ENCODE measurements at places on chromosomes 16 and 17. TPM values are rescaled to one million over a fixed set of nuclear protein-coding genes. Genes with fewer than 3 reads are reported as not detected.
A peak's percentile ranks its signal among the peaks of the same experiment; 100 is the strongest.

DNA sequence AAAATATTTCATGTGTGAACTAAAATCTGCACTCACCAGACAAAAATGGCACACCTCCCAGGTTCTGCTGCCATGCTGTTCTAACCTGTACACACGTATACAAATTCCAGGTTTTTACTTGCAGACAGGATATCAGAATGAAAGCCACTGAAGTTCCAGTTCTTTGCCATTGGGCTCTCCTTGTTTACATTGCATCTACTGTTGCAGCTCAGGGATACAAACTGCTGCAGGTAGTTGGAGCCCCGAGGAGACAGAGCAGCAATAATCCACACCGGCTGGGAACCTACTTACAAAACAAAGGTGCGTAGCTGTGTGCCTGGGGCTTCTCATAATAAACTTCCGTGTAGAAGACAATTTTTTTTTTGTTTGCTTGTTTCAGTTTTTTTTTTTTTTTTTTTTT is 59.6 kb downstream of the HAPSTR1 start:
- no peak for DNase-seq

- no peak for DNase-seq
Observed at GRCh38 chr17:46803544-46803943, 14.9 kb downstream of the WNT3 start.

- peak; percentile 72 for DNase-seq
Observed at GRCh38 chr17:83177611-83178532, 98.5 kb downstream of the METRNL start.

DNA sequence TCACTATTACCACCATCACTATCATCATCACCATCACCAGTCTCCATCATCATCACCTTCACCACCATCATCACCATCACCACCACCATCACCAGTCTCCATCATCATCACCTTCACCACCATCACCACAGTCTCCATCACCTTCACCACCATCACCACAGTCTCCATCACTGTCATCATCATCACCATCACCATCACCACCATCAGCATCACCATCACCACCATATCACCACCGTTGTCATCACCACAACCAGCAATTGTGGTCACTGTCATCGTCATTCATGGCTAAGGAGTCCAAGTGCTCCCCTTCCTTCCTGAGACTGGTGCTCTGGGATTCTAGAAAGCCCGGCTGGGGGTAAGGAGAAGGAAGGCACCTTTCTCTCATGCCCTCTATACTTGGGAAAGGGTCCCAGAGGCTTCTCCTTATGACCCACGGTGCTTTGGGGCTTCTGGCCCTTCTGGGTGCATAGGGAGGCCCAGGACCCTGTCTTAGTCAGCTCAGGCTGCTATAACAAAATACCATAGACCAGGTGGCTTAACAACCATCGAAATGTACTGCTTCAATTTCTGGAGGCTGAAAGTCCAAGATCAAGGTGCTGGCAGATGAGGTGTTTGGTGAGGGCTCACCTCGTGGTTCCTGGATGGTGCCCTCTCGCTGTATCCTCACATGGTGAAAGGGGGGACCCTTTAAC is 93.4 kb upstream of the GSE1 start:
- no peak for DNase-seq

DNA sequence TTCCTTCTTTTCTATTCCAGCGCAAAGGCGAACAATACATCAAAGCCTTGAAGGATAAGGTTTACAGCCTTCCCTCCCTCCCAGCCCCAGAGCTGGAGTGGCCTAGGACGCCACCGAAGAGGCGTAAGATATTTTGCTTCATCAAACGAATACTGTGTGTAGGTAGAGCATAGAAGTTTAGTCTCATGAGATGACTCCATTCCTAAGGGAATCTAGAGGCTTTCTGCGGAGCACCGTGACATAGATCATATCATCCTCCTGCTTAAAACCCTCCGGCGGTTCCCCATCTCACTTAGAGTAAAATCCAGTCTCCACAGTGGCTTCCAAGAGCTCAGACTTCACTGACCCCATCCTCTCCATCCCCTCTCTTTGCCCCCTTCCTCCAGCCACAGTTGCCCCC is 191.9 kb downstream of the IRX3 start:
- no peak for DNase-seq

GRCh38 chr16:71259086-71259485 is 28.6 kb upstream of the HYDIN start:
- no peak for DNase-seq

DNA sequence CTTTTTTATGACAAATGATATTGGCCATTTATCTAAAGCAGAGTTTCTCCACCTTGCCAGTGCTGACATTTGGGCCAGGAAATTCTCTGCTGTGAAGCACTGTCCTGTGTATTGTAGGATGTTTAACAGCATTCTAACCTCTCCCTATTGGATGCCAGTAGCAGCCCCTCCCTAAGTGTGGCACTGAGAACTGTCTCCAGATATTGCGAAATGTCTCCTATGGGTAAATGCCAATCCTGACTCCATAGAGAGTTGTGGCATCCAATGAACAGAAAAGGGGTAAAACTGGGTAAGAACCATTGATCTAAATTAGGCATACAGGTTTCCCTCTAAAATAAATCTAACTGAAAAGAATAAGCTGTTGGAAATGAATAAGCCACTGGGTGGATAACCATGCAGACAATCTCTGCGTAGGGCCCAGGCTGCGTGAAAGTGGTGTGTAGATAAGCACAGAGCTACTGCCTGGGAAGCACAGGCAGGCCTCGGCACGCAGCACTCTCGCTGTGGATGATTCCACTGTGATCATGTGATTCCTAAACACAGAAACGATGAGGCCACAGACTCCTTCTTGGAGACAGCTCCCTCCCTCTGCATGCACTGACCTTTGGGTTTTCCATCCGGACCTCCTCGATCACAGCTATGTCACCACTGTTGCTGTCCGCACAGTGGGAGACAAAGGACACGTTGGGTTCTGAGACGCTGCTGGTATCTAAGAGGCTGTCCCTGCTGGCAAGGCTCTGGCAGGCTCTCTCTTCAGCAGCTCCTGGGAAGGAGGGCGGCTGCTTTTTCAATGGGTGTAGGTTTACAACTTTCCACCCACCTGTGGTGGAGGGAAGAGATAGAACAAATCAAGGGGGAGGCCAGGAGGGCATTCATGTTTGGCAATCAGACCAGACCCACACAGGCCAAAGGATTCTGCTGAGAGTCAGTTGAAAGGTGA is 44.1 kb downstream of the GTF3C1 start:
- no peak for DNase-seq

DNA sequence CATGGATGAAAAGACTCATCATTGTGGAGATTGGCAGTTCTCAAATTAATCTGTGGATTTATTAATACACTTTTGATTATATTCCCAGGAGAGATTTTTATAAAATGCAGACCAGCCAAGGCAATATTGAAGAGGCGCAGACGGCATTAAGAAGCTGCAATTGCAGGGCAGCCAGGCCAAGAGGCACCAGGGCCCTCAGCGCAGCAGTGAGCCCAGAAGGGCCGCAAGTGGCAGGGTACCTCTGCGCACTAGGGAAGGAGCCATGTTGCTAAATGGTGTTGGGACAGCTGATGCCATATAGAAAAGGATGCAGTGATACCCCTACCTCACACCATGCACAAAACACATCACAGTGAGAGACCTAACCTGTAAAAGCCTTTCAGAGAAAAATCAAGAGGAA is 36.6 kb upstream of the CHMP6 start:
- DNase-seq: peak; percentile 25

DNA sequence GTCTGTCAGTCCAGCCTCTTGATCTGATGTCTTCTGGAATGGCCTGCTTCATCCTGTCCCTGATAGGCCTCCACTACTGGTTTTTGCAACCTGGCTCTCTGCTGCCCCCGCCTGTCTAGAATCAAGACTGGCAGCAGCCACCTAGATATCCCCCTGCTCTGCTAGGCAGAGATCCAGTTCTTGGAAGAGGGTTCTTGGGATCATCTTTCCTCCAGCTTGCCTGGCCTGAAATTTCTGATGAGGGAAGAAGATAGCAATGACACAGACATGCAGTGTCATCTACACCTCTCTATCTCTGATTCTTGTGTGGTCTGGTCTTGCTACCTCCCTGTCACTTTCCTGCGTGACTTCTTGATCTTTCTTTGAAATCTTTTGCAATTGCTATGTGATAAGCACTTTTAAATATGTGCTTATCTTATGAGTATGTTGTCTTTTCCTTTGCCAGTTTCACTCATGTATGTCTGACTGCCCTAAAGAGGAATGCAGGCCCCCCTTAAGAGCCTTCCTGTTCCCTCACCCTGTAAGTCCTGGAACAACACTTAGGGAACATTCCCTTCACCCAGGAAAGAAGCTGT is 20.3 kb upstream of the NFATC3 start:
- DNase-seq: peak; percentile 86

The RAB40C gene
- total RNA-seq: 13.0 TPM

The BLMH gene
- total RNA-seq: 28.4 TPM

GRCh38 chr16:4994719-4995434 is 36.7 kb downstream of the SEC14L5 start:
- DNase-seq: no peak

DNA sequence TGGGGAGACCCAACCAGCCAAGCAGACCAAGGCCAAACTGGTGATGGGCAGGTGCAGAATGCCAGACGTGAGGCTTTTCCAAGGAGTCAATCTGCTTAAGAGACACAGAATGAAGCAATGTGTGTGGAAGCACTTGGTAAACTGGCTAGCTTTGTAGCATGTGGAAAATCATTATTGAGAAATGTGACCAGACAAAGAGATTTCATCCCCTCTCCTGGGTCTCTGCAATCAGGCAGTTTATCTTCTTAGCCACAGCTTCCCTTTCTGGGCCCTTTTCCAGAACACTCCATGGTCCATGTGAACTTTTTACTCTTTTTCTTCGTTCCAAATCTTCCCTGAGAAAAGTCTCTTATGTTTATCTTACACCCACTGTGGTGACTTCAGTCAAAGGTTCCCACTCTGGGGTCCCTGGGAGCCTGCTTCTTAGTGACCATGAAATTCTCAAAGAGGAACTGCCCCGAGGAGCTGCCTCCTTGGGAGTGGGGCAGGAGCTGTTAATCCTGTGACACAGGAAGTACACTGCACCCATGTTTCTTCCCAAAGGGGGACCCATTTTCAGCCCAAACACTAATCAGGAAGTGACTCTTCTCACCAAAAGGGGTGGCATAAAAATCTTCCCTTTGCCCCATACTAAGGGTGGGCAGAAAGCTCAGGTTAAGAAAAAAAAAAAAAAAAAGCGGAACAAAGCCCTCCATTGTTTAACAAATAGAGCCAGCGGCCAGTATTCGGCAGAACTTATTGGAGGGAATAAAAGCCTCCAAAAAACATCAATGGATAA is 346.2 kb upstream of the ASIC2 start:
- no peak for DNase-seq

The TP53TG3 gene
- not detected for total RNA-seq

DNA sequence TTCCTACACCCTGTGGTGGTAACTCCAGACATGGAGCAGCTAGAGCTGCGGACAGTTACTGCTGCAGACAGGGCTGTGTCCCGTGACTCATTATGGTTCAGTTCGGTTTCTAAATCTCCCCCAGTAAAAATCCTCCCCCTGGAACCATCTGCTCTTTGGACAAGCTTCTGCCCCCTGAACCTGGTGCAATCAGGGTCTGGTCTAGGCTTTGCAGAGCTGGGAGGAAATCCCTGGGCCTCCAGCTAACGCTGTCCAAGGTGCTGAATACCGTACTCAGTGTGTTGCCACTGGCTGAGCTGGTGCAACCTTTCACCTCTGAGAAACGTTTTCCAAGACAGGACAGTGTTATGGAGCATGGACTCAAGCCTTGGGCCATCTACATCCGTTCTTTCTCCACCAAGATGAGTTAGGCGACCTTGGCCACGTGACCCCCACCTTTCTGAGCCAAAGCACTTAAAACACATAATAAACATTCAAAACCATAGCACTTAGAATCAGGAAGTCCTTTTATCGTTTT is 142.0 kb downstream of the CPPED1 start:
- no peak for DNase-seq

- DNase-seq: peak; percentile 89
Observed at GRCh38 chr17:81967533-81968395, 6.8 kb upstream of the NOTUM start.

- no peak for DNase-seq
Observed at GRCh38 chr17:61556224-61557188, 34.5 kb downstream of the NACA2 start.

DNA sequence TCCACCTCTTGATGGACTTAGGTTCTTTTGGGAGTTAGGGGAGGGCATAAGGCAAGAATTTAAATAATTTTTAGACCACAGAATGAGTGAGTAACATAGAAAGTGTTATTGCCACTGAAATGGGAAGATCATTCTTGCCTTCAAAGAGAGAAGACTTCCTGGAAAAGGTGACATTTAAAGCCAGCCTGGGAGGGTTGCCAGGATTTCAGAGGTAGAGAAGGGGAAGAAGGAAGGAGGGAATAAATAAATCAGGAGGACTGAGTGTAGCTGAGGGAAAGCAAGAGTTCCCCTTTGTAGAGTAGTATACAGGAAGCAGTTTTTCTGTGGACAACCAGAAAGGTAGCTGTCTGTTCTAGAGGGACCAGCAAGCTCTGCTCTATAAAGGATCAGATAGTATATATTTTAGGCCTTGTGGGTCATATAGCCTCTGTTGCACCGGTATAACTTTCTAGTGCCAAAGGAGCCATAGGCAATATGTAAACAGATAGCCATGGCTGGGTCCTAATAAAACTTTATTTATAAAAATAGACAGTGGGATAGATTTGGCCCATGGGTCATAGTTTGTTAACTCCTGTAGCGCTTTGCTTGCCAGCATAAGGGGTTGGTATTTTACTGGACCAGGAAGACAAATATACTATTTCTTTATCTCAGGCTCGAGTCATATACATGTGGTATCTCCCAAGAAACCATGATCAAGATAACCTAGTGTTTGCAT is 147.2 kb upstream of the CACNG5 start:
- DNase-seq: no peak

The ABCA10 gene
- total RNA-seq: 17.2 TPM

The SGCA gene
- 87.9 TPM for total RNA-seq

The PRSS27 gene
- total RNA-seq: 0.71 TPM

- DNase-seq: no peak
Observed at GRCh38 chr17:77428020-77428748, 287.4 kb downstream of the SEC14L1 start.

DNA sequence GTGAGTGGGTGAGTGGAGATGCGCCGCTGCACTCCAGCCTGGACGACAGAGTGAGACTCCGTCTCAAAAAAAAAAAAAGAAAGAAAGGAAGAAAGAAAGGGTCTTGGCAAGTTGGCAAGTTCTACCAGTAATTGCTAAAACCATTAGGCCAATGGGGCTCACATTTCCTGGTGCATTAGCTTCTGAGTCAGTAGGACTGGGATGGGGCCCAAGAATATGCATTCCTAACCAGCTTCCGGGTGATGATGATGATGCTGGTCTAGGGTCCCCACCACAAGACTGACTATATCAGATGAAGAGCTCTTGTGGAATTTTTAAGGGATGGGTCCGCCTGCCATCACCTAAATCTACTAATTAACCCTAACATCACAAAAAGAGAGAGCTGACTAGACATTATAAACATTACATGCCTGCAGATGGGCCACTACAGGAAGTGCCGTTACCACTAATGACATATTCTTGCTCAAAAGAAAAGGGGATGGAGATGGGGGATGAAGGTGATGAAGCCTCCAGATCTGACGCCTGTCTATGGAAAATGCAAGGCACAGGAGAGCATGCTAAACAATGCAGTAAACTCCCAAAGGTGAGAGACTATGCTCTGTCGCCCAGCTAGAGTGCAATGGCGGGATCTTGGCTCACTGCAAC is 13.1 kb downstream of the MYH11 start:
- no peak for DNase-seq
